ENCODE measurements at places on chromosomes 3 and 15. TPM values are rescaled to one million over a fixed set of nuclear protein-coding genes. Genes with fewer than 3 reads are reported as not detected.

DNA sequence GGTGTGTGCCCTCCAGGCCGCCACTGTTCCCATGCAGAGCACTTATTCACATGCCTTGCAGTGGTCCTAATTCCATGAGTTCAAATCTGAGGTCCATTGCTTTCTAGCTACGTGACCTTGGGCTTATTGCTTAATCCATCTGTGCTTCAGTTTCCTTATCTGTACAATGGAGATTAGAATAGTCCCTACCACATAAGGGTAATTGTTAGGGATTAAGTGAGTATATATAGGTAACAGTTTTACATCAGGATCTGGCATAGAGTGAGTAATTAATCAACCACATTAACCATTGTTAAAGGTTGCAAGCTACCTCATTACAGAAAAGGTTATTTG, 7.6 kb downstream of the CPN2 start:
- DNase-seq: no peak

GRCh38 chr3:98812851-98813374, 49.8 kb downstream of the ST3GAL6 start:
- DNase-seq: no peak

MAP6D1 gene
- total RNA-seq: 0.79 TPM

DNA sequence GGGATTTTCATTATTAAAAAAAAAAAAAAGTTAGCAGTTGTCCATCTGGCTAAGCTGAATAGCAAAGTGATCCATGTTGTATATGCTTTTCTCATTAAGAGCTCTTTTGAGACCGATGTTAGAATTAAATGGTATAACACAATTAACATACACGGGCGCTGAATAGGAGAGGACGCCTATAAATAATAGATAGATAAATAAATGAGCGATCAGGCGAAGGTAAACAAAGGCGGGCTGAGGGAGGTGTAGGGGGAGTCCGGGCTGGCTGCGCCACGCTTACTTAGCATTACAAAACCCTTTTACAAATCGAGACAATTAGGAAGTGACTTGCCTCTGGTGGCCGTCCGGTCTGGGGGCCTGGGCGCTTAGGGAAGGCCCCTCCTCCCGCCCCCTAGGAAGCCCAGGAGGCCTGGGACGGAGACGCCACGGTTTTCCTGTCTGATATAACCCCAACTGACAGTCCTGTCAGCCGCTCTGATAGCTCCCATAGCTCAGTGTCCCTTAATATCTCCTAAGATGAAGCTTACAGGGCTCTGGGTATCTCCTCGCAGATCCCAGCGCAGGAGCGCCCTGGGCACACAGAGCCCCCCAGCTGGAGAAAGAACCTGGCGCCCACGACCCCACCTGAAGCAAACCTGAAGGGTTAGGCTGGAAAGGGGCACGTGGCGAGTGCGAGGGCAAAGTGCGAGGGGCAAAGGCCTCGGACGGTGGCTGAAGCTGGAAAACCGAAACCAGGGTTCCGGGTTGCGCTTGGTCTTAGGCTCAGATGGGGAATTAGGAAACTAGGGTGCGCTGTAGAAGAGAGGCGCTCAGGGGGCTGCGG, 3.6 kb downstream of the SOX14 start:
- no peak for DNase-seq

- DNase-seq: peak; percentile 71
Measured at GRCh38 chr3:48595526-48596121, 495 bp upstream of the COL7A1 start.

ZNF654 gene
- 6.8 TPM for total RNA-seq

DNA sequence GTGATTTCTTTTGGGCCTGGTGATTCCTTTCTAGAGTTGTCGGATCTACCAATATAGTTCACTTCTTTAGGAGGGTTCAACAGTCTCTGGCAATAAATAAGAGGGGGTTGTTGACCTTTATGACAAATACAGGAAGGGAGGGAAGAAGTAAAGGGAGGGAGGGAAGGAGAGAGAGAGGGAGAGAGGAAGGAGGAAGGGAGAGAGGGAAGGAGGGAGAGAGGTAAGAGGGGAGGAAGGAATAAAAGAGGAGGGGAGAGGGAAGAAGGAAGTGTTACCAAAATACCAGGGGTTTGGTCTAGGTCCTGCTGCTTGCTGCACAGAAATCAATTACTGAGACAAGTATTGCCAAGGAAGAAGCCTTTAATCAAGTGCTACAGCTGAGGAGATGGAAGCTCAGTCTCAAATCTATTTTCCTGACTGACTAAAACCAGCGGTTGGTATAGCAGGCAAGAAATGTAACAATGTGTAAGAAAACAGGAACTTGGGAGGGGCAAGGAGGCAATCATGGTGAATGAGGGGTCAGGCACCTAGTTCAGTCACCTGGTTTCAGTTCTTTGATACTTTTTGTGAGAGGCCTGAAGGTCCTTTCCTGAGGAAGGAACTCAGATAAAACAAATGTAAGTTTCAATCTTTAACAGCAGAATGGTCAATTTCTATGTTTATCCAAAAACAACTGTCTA, 14.1 kb upstream of the TMEM40 start:
- DNase-seq: no peak

SLC28A1 gene
- total RNA-seq: not detected

PFN2 gene
- 28.1 TPM for total RNA-seq

- DNase-seq: no peak
Measured at GRCh38 chr3:149417174-149417573, 39.7 kb upstream of the TM4SF1 start.

- DNase-seq: no peak
Measured at GRCh38 chr3:65986285-65986684, 52.4 kb downstream of the MAGI1 start.

DNA sequence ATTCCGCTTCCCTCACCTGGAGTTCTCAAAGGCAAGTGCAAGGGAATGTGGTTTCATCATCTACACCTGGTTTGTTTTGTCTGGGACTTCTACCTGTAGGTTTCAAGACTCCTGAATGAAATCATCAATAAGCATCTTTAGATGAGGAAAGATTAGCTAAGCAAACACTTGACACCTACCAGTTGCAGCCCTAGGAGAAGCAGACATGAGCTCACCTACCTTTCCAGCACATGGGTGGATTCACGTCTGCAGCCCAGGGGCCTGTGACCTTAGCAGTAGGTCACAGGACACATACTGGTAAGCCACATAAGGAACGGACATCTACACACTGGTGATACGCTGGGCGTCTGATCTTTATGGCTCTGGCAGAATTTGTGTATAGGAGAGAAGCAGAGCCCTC, 26.7 kb downstream of the SLCO2A1 start:
- peak; percentile 50 for DNase-seq

- DNase-seq: no peak
Measured at GRCh38 chr3:149188494-149188893, 33.1 kb downstream of the CP start.

DNA sequence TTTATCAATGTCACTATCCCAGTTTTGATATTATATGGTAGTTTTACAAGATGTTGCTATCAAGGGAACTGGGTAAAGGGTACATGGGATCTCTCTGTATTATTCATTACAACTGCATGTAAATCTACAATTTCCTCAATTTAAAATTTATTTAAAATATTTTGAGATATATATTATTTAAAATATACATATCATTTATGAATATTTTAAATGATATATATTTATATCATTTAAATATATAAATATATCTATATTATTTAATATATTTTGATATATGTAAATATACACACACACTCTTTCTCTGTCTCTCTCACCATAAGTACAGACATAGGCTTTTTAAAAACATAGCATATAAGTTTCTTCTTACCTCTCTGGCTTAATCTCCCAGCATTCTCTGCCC, 104.7 kb downstream of the TP63 start:
- no peak for DNase-seq

- DNase-seq: no peak
Measured at GRCh38 chr15:90561344-90562244, 31.9 kb downstream of the CRTC3 start.

GRCh38 chr3:102230057-102230456, 204.8 kb upstream of the ZPLD1 start:
- no peak for DNase-seq

ALDH1L1 gene
- total RNA-seq: 24.0 TPM

DNA sequence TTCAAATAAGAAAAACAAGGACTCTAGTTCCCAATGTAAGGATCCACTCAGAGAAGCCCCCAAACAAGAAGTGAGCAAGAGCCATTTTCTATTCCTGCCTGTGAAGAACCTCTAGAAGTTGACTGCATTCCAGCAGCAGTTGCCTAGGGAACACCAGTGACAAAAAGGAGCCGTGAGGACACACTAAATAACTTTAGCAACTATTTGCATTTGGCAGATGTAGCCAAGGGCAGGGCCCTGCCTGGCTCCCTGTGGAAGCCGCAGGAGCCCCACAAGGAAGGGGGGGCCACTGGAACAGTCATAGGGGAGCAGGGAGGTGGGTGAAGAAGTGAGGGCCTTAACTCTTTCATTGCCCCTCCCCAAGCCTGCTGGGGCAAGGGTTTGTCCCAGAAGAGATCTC, 470.2 kb upstream of the PROK2 start:
- no peak for DNase-seq

GRCh38 chr15:88917760-88918159, 4.6 kb upstream of the MFGE8 start:
- no peak for DNase-seq

KLHL40 gene
- 0.63 TPM for total RNA-seq

DNA sequence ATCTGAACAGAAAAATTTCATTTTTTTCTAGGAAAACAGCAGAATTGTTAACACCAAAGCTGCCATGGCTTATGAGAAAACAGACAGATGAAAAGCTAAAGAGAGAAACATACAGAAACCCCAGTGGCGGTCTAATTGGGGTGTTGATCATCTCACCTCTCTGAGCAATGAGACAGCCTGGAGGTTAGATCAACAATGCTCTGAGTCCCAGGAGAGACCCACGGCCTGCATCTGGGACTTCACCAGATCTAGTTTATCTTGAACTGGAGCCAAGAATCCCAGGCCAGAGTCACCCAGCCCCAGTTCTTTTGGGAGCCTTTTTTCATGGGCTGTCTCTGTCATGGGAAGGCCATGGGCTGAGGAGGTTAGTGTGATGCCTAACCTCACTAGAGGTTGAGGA, 3.5 kb upstream of the GALNT15 start:
- DNase-seq: no peak

Data from right atrium auricular region (tissue), 2 donors.